Activated T-cell treated with anti-CD3 and anti-CD28 coated beads for 4 hours (primary cell): ENCODE measurements at places on chromosomes 16 and 17.
A peak's percentile ranks its signal among the peaks of the same experiment; 100 is the strongest.

DNA sequence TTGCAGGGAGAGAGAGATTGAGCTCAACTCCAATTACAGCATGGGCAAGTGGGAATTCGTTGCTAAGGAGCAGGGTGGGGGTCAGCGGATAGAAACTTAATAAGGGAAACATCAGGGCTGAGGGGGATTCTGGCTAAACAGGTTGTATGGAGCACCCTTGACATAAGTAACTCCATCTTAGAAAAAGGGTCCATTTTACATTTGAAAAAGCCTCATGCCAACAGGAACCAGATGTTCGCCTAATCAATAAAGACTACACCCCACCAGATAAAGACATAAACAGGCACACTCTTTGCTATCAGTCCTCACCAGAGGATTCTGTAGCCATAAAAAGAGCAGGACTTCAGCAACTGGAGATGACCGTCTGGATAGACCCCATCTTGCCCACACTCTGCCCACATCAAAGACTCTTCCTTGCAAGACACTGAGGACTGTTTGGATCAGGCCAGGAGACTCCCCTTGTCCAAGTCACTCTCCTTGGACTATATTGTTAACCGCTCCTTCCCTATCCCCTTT lies 1.6 kb upstream of the LRRC75A start:
- no peak for DNase-seq

GRCh38 chr16:19140396-19140795 lies 26.6 kb downstream of the ITPRIPL2 start:
- no peak for DNase-seq

DNA sequence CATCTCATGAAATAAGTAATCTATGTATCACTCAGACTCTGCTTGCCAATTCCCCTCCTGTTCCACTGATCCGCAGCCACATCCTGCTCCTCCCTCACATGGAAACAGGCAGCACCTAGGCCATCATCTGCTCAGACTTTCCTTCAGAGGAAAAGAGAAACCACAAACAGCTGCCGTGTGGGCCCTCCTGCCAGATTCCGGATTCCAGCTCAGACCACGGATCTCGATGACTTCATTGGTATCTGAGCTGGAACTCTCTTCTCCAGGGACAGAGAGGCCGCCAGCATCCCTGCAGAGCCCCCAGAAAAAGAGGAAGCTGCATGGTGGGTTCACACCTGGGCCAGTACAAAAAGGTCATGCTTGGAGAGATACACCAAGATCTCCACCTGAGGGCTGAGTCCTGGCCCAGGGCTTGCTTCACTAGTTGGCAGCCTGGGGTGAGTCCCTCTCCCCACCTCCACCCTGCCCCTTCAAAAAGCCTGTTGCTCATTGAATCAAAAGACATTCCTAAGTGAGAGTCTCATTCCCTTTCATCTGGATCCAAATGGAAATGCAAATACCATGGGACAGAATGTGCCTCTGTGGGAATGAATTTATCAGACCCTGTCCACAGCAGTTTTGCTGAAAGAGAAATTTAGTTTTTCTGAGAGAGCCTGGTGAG lies 47.2 kb downstream of the HOXB1 start:
- DNase-seq, result no peak

- no peak for DNase-seq
These were observed 21.3 kb upstream of the HEXD start for GRCh38 chr17:82396601-82397435.

- peak; percentile 32 for DNase-seq
These were observed 243.2 kb upstream of the GSE1 start for GRCh38 chr16:85369741-85370528.

GRCh38 chr16:63061319-63061718 lies 1025.1 kb upstream of the CDH8 start:
- DNase-seq, result no peak

DNA sequence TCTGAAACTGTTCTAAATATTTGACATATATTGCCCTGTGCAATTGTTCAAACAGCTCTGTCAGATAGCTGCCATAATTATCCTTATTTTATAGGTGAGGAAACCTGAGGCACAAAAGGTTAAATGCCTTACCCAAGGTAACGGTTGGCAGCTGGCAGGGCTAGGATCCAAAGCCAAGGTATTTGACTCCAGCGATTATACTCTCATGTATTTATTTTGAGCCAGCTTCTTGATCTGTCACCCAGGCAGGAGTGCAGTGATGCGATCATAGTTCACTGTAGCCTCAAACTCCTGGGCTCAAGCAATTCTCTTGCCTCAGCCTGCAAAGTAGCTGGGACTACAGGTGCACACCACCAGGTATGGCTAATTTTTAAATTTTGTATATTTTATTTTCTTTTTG lies 7.2 kb downstream of the ENO3 start:
- DNase-seq, result no peak

DNA sequence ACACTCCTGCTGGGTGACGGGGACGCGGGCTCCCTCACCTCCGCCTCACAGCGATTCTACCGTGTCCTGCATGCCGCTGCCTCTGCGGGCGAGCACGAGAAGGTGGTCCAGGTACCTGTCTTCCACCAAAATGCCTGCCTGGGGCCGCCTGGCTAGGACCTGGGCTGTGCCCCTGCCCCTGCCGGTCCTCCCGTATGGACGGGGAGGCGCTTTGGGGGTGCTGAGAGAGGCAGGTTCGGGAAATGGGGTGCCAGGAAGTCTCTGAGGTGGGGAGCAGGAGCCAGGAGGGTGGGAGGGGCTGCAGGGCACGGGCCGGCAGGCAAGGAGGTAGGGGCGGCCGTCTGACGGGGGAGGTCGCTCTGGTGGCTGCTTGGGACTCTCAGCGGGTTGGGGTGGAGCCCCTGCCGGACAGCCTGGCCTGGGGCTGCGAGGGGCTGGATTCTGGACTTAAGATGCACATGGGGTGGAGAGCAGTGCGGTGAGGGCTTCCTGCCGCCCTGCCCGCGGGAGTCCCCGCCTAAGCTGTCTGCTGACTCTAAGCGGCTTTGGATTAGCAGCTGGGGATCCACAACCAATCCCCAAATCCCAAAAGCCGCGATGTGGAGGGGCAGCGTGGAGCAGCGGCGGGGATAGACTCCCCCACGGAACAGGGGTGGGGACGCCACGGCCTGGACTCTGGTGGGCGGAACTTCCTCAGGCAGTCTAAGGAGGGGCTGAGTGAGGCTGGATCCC lies 5.8 kb downstream of the CHTF18 start:
- no peak for DNase-seq

DNA sequence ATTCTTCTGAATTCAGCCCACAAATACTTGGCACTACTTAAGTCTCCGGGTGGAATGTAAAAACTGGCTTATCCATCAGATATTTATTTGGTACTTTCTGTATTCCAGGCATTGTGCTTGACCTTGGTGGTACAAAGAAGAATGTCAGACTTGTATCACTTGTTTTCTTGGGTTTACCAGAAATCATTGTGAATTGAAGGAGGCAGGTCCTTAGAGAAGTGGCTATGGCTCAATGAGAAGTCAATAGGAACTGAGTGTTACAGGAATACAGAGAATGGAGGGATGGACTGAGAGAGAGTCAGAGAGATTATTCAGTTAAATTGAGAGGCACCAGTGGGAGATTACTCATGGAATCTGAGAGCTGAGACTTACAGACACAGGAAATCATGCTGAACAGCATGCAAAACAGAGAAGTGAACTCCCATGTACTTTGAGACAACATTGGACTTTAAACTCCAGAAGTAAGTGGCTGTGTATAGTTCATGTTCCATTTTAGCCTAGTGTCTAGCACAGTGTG lies 704.1 kb downstream of the CDH11 start:
- DNase-seq, result no peak

DNA sequence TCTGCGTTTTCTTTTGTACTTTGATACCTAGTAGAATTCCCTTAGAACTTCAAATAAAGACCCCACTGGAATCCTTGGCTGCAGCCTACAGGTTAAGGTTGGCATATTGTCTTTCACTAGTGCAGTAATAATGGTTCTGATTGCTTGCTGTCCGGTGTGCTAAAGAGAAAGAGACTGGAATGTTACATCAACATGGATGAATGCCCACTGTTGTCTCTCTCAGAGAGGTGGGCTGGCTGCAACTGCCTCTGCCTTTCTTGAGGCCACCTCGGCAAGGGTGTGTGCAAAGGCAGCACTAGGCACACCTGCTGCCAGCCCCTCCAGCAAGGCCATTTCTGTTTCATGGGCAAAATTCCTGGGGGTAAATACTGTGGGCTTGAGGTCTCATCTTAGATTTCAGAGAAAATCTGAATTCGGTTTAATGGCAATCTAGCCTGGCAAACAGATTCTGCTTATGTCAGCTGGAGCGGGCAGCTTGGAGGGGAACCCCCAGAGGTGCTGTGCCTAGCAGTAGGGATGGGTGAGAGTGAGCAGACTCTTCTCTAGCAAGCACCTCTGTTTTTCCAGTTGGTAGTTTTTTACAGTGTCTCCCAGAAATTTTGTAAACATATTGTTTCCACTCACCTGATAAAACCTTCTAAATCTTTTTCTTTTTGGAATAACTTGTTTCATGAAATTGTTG lies 54.0 kb downstream of the MRTFB start:
- DNase-seq, result no peak

DNA sequence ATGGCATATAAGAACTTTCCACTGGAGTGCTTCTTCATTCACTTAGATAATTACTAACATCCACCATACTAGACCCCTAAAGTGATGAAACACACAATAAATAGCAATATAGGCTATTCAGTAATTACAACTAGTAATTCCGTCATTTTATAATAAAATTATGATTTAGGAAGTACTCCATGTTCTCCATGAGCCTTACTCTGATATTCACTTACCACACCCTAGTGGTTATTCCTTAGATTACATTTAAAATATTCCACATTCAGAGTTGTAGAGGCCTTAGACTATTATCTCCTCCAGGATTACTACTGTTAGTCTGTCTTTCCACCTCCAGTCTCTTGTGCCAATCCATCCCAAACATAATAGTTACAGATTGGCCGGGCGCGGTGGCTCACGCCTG lies 62.4 kb downstream of the STH start:
- no peak for DNase-seq

DNA sequence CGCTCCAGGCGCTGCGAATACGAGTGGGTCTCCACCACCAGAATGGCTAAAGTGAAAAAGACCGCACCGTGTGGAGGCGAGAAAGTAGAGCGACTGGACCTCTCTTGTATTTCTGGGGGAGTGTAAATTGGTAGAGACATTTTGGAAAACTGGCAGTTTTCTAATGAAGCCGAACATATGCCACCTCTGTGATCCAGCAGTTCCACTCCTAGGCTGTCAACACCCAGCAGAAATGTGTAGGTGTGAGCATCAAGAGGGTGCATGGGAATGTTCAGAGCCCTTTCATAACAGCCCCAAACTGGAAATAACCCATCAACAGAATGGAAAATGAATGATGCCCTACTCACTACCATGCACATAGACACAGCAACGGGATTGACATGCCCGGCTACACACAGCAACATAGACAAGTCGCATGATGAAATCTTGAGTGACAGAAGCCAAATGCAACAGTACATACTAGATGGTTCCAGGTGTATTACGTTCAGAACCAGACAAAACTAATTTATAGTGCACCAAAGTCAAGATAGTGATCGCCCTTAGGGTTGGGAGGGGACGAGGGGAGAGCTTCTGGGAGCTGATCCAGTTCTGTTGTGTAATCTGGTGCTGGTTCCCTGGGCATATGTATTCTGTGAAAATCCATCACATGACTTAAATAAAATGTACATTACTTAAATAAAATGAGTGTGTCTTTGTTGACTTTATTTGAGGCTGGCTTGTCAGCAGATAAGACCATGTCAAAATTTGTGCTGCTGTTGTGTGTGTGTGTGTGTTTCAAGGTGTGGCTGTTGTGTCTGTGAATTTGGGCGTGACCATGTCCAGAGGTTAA lies 877 bp upstream of the BCL7C start:
- DNase-seq, result no peak

DNA sequence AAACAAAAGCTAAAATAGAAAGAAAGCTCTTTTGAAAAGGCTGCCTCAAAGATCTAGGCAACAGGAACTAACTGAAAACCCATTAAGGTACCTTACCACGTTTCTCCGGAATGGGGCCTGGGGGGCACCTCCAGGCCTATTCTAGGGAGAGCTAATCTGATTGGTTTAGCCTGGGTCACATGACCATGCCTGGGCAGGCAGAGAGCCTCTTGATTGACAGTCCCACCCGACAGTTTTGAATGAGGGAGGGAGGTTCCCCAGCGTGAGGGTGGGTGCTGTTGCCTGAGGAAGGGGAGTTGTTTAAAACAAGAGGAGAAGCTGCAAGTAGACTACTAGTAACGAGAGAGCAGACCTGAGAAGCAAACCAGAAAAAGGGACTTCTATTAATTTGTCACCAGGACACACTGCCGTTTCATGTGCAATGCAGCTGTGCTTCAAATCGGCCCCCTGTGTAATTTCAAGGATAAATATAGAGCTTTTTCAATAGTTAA lies 143.4 kb upstream of the HS3ST2 start:
- DNase-seq, result no peak

DNA sequence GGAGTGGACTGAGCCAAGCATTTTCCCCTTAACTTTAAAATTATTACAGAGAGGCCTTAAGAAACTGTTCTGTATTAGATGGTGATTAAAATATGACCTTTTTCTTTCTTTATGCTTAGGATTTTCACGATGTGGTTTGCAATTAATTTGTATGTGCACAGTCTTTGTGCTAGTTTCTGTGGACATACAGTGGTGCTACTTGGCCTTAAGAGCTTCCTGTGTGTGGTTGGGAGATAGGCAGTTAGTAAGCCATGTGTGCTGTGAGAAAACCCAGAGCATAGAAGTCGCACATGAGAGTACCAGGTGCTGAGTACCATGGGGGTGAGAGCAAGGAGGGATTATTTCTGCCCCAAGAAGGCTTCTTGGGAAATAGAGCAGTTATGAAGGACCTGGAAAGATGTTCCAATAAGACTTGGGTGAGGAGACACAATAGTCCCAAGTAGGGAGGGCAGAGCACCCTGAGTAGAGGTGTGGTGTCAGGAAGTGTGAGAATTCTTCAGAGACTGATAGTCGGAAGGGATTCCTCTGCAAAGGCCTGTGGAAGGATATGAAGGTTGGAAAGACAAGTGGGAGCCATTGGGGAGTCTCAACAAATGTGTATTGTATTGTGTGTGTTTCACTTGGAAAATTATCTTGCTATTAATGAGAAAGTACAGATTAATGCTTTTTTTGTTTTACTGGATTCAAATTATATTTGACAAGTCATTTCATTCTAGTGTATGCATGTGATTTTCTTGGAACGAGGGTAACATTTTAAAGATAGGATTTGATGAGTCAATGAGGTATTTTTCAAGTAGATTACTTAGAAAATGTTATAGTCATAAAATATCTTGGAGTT lies 239.9 kb downstream of the PRKCA start:
- no peak for DNase-seq

DNA sequence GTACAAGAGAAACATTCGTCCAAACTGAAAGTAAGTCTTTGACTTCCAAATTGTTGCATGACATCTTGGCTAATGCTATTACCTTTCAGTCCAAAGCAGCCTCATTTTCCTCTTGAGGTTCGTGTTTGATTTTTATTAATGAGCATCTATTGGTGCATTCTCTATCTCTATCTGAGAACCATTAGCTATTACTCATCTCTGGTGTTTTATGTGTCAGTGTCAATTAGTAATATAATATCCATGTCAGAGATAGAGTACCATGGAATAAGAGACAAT lies 388.1 kb upstream of the GOT2 start:
- DNase-seq, result no peak

DNA sequence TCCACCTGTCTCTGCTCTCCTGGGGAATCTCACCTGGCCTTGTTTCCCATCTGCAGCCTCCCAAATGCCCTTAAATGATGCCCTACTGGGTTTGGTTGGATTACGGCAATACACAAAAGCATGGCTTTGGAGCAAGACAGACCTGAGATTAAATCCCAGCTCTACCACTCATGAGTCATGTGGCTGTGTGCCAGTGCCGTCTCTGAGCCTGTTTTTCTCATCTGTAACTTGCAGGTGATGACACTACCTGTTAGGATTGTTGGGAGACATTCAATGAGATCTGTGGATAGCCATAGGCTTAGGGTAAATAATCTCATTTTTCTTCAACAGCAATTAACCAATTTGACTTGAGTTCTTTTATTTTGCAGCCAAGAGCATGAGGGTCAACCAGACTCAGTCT lies 240.3 kb downstream of the MAF start:
- DNase-seq, result no peak
